SK-N-MC (cell line): ENCODE measurements at places on chromosomes 2 and 18.

- no peak for DNase-seq
Measured at GRCh38 chr2:151347906-151348305, 9.5 kb upstream of the TNFAIP6 start.

GRCh38 chr18:62914871-62915392 is 199.6 kb downstream of the PHLPP1 start:
- no peak for DNase-seq

DNA sequence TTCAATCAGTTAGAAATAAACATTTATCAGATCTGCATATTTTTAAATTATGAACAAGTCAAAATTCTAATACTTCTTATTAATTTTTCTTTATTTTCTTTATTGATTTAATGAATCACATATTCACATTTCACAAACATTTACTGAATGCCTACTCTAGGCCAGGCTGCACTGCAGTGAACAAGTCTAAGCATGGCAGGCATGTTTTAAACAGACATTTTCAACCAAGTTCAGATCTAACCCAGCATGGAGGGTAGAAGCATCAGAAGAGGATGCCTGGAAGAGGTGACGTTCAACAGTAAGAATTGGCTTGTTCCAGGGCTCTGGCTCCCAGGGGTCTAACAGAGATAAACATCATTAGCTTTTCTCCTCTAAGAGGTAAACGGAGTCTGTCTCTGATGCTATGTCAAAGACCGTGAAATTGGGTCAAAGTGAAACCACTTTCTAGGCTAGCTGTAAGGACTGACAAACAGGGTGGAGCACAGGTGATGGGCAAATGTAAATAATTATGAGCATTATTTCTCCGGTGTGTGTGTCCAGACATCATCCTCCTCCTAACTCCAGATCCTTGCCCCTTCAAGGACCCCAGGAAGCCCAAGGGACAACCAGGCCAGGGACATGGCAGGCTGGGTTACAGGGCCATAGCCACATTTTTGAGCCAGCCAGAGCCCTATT is 50.6 kb downstream of the UNC50 start:
- DNase-seq = no peak

GRCh38 chr18:30971338-30971956 is 71.1 kb downstream of the DSC3 start:
- DNase-seq = no peak

DNA sequence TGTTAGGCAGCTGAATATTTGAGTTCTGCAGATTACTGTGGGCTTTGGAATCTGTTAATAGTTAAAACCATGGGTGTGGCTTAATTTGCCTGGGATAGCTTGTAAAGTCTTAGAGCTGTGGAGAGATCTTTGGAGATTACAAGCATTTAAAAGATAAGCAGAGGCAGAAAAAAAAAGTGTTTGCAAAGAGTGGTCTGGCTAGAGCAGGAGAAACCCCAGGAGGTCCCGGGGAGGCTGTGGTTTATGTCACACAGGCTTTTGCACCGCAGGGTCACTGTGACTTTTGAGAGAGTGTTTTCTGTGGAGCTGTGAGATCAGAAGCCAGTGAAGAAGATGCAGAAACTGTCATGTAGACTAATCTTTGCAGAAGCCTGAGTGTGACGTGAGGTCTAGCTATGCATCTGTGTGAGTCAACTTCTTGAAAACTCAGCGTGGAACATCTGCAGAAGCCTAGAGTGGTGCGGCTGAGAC is 49.0 kb downstream of the SETBP1 start:
- DNase-seq = peak; percentile 37

- DNase-seq = peak; percentile 39
Measured at GRCh38 chr2:45494275-45494977, 116.6 kb downstream of the SRBD1 start.

- no peak for DNase-seq
Measured at GRCh38 chr2:160940699-160941098, 219.5 kb upstream of the TANK start.

- no peak for DNase-seq
Measured at GRCh38 chr18:52008330-52008729, 331.7 kb upstream of the DCC start.

DNA sequence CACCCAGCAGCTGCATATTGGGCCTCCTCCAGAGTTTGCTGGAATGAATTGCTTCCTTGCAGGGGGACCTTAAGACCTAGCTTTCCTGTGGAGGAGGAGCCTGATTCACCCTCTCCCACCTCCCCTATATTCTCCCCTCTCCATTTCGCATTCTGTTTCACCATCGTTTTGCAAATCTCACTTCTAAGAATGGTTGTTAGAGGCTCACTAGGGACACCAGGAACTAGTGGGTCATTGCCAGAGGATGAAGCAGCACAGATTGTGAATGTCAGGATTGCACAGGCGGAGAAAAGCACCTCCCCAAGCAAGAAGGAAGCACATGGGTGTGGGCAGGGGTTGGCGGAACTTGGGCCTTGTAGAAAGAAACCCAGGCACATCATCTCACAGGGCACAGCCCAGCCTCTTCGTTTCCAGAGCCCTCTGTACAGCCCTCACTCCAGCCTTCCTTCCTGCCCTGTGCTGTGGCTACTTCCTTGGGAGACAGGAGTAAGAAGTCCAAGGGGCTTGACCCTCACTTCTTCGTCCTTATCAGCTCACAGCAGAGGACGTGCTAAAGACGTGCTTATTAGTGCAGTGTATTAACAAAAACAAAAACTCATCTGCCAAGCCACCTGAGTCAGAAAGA is 63.4 kb downstream of the TACR1 start:
- no peak for DNase-seq

GRCh38 chr2:195532628-195533271 is 124.3 kb upstream of the SLC39A10 start:
- DNase-seq = no peak

- DNase-seq = no peak
Measured at GRCh38 chr18:4119813-4120212, 335.3 kb downstream of the DLGAP1 start.

DNA sequence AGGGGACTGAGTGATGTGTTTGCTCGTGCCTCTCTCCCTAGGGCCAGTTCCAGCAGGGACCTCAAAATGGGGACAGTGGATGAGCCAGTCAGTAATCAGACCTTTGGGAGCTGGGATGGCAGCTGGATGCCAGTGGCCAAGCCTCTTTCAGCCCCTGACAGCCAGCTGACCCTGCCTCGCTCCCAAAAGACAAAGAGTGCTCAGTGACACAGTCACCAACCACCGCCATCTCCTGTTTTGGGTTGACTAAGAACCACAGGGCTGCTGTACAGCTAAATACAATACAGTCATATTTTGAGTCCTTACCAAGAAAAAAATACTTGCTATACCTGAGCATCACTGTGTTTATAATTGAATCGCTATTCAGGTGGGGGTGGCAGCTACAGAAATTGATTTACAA is 75.7 kb downstream of the POU3F3 start:
- no peak for DNase-seq

DNA sequence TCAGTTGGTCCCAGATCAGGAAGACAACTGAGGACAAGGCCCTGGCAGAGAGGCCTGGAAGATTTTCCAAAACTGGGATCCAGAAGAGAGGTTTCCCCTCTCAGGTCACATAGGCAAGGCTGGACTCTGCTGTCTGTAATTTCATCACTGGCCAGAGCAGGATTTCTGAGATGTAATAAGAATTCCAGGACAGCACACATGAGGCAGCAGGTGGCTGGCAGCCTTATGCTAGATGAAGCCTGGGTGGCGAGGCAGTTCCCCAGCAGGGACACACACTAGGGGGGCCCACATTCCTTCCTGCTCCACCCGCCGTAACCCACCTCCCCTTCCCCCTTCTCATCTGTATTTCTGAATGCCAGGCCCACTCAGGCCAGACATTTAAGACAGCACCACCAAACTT is 98.6 kb downstream of the HNRNPLL start:
- no peak for DNase-seq

DNA sequence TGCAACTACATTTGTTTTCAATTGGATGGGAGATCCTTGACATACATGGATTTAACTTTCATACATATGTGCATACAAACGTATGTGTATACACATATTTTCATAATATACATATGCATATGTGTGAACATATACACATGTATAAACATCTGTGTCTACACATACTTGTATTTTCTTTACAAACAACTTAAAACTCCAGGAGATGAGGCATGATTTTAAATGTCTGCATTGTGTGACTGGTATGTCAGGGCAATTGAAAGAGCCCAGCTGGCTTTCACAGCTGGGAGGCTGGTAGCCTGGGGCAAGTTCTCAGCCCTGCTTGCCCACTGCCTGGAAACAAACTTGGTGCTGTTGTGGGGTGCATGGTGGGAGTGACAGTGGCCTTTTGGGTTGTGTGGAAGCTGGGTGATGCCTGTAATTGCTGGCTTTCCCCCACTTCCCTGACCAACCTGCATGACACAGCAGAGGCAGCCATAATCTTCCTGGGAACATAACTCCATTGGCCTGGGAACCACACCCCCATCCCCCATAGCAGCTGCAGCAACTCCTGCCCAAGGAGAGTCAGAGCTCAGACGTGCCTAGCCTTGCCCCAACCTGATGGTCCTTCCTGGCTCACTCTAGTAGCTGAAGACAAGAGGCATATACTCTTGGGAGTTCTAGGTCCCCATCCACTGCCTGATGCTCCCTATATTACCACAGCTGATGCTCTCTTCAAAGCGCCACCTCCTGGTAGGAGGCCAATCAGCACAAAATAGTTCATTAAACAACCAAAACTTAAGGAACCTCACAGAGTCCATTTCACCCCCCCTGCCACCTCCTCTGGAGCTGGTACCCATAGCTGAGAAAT is 158.3 kb downstream of the CERS6 start:
- no peak for DNase-seq

- no peak for DNase-seq
Measured at GRCh38 chr2:85175369-85176299, 42.4 kb downstream of the TCF7L1 start.

DNA sequence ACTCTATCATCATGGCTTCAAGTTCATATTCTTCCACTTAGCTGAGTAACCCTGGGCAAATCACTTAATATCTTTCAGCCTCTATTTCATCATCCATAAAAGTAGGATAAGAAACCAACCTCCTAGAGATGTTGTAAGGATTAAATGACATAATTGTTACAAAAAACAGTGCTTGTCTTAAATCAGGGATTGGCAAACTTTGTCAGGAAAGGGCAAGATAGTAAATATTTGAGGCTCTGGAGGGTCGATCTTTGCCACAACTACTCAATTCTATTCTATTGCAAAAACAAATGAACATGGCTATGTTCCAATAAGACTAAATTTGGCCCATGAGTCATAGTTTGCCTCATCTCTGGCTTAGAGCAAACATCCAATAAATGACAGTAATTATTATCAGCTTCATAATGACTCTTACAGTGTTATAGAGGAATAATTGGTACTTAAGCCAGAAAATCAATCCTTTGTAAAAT is 184.7 kb downstream of the SATB2 start:
- DNase-seq = no peak

GRCh38 chr2:221649051-221649775 is 77.1 kb upstream of the EPHA4 start:
- no peak for DNase-seq

GRCh38 chr2:117968722-117969121 is 45.1 kb downstream of the CCDC93 start:
- no peak for DNase-seq

- no peak for DNase-seq
Measured at GRCh38 chr2:39017334-39017733, 103.5 kb downstream of the SOS1 start.

GRCh38 chr18:77103187-77103850 is 29.3 kb downstream of the MBP start:
- no peak for DNase-seq

- no peak for DNase-seq
Measured at GRCh38 chr2:129055242-129055641, 736.6 kb upstream of the HS6ST1 start.

DNA sequence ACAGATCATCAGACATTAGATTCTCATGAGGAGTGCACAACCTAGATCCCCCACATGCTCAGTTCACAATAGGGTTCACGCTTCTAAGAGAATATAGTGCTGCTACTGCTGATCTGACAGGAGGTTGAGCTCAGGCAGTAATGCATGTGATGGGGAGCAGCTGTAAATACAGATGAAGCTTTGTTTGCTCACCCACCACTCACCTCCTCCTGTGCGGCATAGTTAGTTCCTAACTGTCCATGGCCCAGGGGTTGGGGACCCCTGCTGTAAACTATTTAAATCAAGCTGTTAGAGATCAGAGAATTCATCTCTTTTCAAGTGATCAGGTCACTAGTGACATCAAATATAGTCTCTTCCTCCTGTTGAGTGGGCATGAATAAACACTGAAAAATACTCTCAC is 88.8 kb upstream of the ACVR2A start:
- DNase-seq = no peak

DNA sequence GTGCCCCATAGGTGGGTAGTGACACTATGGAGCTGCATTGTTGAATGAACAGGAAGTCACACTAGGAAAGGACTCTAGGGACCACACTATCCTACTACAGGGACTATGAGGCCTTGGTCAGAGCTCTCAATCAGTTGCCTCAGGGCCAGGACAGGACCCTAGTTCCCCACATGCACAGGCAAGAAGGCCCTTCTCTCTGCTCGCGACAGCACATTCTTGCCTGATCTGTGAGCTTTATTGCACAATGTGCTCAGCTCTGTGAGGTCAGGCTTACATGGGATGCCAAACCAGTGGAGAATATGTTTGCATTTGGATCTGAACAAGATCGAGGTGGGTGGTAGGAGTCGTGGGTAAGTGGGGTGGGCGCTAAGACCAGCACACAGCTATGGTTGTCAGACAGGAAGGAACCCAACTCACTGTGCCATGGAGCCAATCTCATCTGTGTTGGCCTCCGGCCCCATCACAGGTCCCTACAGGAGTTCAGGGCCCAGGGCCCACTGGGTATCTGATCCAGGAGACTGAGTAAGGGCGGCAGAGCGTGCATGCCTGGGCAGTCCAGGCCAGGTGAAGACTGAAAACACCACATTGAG is 8.0 kb downstream of the PCARE start:
- no peak for DNase-seq

GRCh38 chr18:49174478-49174877 is 223.7 kb upstream of the SMAD7 start:
- no peak for DNase-seq

GRCh38 chr2:127145280-127145895 is 38.4 kb upstream of the BIN1 start:
- no peak for DNase-seq

DNA sequence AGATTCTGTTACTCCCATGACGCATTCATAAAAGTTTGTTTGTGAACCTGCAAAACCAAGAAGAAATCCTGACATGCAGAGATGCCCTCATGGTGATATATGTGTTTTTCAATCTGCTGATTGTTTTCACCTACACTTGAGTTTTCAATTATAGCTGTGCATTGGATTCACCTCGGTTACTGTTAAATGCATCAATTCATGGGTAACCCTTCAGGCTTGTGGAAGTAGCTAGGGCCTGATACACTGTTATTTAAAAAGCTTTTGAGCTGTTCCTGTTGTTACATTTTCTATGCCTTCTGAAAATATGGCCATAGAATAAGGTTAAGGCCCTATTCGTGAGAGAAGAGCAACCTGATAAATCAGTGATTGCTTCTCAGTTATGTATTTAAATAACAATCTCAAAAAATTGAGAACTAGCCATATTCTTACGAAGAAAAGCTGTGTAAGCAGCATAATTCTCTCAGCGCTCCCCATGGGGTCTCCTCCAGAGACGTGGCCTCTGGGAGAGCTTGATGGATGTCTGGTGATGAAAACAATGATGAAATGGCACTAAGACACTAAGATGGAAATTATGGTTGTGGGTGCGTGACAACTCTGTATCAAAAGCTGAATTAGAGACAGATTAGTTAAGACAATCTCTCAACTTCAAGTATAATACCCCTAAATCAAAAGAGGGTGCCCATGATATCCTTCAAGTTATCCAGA is 60.5 kb downstream of the RIT2 start:
- DNase-seq = no peak

GRCh38 chr18:79133724-79134123 is 64.5 kb downstream of the ATP9B start:
- no peak for DNase-seq

- DNase-seq = no peak
Measured at GRCh38 chr2:29017716-29018435, 36.8 kb downstream of the TOGARAM2 start.
